ENCODE measurements at places on chromosomes 3 and 15.
A peak's percentile ranks its signal among the peaks of the same experiment; 100 is the strongest.

- no peak for DNase-seq
Observed at GRCh38 chr3:185739264-185739701, 85.6 kb downstream of the IGF2BP2 start.

DNA sequence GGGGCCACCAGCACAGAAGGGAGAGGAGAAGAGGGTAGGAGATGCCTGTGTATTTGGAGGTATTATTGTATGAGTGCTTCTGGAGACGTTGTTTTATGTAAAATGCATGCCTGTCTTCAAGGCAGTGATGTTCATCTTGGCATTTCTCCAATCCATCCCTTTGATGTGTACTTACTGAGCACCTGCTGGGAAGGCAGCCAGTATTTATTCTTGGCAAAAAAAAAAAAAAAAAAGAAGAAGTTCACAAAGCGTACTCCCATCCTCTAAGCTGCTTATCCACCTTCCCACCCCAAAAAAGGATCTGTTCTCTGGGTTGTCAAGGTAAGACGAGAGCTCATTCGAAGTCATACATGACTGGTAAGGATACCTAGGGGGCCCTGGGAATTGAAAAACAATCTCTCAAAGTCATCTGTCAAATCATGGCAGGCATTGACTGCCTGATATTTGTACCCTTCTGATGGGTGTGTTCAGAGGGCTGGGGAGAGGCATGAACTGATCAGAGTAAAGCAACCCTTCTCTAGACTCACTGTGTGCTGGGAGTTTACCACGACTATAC, 30.0 kb upstream of the SLC6A1 start:
- no peak for DNase-seq

DNA sequence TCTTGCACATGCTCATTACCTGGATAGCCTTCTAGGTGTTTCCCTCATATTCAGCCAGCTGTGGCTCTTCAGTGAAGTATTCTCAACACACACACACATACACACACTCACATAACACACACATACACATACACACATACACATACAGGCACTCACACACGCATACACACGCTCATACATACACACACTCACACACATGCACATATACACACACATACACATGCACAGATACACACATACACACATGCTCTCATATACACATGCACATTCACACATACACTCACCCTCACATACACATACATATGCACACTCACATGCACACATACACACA, 41.2 kb downstream of the GRK7 start:
- no peak for DNase-seq

DNA sequence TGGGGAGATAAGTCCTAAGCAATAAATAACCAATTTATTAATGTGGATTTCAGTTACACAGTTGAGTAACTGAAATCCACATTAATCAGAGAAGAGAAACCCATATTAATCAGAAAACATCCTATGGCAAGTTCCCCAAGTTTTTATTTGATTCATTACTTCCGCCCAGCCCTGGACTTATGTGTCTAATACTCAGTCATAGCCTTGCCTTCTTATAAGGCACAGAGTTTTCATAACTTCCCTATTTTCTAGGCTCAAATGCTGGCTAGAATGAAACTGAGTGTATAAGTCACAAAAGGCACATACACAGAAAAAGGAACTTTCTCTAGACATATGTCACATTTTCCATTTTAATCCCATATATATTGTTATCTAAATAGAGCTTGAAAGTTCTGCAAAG, 28.8 kb downstream of the CD47 start:
- DNase-seq: no peak

DNA sequence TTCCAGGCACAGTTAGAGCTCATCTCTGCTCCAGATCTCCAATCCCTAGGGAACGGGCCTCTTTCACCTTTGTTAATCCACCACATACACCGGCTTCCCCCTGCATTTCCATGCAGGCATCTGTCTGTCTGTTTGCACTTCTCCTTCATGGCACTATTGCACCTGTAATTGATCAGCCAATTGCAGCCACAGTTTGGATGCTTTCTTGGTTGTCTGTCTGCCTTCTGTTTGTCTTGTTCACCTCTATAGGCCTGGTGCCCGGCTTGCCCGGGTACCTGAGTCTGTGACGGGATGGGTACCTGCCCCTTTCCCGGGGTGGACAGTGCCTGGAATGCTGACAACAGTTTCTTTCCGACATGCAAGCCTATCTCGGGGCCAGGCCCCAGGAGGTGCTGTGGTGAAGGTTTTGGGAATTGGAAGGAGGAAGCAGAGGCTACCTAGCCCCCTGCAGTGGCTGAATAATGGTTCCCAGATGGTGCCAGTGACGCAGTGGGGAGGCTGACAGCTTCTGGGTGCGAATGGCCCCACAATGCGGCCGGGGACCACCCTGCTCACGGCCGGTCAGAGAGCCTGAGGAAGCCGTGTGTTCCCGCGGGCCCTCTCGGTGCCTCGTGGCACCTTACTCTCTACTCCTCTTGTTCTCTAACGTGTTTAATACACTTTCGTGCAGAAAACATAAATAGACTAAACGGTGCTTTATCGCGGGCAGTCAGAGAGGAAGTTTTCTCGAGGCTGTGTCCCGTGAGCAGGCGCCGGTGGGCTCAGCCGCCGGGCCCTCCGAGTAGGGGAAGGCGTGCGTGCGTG, 31.3 kb upstream of the RAB6B start:
- DNase-seq: no peak

GRCh38 chr3:139906418-139906817, 28.6 kb upstream of the CLSTN2 start:
- DNase-seq: no peak

DNA sequence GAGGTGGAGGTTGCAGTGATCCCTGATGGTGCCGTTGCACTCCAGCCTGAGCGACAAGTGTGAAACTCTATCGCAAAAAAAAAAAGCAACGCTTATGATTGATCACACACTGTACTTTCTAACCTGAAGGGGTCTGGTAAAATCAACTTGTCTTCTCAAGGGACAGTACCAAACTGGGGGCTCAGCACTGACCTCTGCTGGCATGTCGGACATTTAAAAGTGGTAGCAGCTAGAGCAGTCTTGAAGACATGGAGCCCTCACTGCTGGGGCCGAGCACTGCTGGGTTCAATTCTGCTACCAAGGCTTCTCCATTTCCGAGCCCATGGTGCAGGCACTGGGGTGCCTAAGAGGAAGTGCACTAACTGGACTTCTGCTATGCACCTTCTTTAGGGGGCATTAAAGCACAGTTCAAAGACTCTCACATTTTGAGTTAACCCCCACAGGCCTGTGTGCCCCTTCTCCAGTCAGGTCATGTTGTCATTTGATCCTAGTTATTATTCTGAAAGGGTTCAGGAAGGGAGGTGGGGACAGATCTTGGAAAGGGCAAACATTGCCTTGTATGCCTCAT, 26.4 kb upstream of the LAMP3 start:
- no peak for DNase-seq

DNA sequence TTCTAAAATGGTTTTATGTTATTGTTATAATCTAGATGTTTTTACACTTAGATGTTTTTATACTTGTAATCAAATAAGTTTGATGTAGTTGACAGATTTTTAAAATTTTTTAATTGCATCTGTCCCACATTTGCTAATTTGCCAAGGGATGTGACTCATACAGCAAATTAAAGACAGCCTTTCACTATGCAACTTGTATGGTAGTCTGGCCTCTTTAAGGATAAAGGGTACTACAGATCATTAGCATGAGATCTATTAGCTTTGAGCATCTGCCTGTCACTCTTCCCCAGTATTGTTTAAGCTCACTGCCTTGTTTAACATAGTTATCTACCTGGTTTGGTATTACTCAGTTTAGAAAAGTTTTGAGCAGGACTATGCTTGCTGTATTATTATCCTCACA, 83.0 kb downstream of the NPTN start:
- DNase-seq: no peak

DNA sequence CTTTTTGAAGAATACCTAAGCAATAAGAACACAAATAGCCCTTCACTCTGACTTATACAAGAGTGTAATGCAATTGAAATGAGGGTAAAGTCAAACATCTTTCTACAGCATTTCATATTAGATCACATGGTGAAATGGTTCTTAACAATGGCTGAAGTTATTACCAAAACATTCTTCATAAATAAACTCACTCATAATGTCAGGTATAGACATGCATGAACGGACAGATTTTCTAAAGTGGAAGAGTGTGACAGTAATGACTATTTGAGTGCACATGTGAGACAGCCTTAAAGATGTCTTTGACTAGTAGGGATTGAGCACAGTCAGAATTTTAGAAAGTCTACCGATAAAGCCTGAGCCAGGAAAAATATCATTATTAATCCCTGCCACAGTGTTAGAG, 471.0 kb downstream of the ZPLD1 start:
- DNase-seq: no peak

DNA sequence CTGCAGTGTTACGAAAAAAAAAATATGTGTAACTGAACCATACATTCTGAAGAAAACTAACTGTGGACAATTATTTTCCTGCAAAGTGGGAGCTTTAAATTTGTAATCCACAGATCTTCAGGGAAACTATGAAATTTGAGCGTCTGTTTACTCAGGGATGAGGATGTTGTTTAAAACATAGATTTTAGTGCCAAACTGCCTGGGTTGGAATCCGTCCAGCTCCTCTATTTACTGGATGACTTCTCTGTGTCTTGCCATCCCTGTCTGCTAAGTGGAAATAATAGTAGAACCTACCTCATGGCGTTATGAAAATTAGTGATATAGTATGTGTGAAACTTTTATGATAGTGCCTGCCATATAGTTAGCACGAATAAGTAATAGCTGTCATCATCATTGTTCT, 666.5 kb downstream of the SQOR start:
- DNase-seq: no peak

- no peak for DNase-seq
Observed at GRCh38 chr3:150049317-150049716, 78.6 kb upstream of the PFN2 start.

DNA sequence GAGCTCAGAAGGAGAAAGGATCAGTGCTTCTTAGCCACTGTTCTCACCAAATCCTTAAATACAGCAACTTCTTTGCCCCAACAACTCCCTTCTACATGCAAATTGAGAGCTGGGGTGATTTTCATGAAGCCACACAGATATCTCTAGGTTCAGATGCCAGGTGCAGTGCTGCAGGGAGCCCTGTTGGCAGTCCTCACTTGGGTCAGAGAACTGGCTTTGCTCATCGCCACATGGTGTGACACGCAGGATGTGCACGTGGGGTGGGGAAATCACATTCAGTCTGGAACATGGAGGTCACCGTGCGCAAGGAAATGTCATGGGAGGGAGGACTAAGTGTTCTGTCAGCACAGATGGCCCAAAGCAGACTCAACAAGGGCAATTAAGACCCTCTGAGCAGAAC, 103.8 kb downstream of the WDR76 start:
- no peak for DNase-seq

DNA sequence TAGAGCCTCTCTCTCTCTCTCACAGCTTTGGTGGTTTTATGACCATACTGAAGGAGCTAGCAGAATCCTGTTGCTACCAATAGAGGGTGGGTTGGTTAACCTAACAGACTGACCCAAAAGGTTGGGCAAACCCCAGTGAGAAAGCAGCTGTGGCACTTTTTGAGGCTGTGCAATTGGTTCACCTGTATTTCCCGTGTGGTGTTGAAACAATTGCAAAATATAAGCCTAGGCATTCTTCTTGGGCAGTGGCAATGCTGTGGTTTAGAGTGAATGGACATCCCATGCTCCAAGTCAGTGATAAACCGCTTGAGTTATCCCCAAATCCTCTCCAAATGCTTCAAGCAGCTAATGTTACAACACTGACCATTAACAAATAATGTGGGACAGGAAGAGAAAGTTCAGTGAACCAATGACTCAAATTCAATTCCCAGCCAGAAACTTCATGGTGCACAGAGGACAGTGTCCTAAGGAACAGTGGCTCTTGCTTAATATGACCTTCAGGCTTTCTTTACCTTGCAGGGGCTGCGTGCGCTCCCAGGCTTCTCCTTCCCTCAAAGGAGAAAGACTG, 261.9 kb upstream of the ICE2 start:
- DNase-seq: no peak

- DNase-seq: no peak
Observed at GRCh38 chr15:64016257-64016656, 30.0 kb downstream of the DAPK2 start.

DNA sequence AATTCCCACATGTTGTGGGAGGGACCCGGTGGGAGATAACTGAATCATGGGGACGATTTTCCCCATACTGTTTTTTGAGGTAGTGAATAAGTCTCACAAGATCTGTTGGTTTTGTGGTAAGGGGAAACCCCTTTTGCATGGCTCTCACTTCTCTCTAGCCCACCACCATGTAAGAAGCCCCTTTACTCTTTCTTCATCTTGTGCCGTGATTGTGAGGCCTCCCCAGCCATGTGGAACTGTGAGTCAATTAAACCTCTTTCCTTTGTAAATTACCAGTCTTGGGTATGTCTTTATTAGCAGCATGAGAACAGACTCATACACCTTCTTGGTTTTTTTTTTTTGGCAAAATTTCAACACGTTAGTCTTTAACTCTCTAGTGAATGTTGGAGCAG, 18.1 kb downstream of the ARL8B start:
- no peak for DNase-seq

- DNase-seq: peak; percentile 83
Observed at GRCh38 chr3:16474216-16474615, 39.3 kb downstream of the RFTN1 start.

DNA sequence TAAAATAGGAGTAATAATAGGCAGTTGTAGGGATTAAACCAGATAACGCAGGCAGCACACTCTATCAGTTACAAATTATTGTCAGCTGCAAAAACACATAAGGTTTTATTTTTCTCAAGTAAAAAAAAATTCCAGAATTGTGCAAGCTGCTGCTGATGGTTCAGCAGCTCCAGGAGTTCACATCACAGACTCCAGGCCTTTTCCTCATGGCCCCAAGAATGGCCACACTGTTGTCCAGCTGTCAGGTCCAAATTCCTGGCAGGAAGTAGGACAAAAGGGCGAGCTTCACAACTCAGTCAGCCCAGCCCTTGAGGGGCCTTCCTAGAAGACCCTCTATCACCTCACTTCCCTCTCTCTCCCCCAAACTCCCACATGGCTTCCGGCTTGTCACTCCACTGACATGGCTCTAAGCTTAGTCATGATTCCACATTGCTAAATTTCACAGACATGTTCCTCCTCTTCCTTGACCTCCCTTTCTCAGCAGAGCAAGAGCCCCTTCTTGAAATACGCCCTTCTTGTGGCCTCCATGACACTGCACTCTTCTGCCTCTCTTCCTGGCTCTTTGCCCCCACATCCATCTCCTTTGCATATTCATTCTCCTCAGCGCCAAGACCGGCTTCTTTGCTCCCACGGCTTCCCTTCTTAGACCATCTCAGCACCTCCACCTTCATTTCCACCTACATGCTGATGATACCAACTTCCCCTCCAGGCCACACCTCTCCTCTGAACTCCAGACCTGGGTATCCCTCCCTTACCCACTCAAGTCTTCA, 27.4 kb upstream of the FAM174B start:
- no peak for DNase-seq

- no peak for DNase-seq
Observed at GRCh38 chr15:35669432-35670045, 123.6 kb upstream of the DPH6 start.

Measured in NCI-H226 (cell line).